ENCODE measurements at places on chromosomes 12 and 14.

GRCh38 chr12:47556261-47557030 lies 149.4 kb downstream of the RPAP3 start:
- H3K4me3 ChIP-seq: no peak overlapping the region
- DNase-seq: no peak
- H3K4me1 ChIP-seq: peaks cover 27% of the 10 kb centered on the region
- H3K27ac ChIP-seq: no peak overlapping the region

GRCh38 chr12:20280515-20280914 lies 87.8 kb upstream of the PDE3A start:
- no peaks in the 10 kb centered on the region for H3K27me3 ChIP-seq
- no peaks in the 10 kb centered on the region for H3K4me1 ChIP-seq
- DNase-seq: no peak
- no peaks in the 10 kb centered on the region for H3K36me3 ChIP-seq
- H3K4me3 ChIP-seq: no peak overlapping the region
- no peak overlapping the region for H3K27ac ChIP-seq

DNA sequence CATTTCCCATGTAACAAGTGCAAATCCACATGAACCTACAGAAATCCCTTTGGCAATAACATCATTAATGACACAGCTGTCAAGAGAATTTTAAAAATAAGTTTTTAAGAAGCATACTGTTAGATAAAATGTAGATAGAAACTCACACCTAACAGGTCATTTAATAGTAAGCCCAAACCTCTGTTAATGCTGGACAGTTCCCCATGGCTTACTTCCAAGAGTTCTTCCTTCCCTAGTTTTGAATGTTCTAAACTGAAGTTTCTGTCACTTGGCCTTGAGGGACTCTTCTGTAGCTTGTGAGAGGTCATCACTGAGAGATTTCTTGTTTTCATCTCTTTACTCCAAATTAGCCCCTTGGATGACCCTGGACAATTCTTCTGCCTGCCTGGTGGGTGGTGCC lies 22.7 kb downstream of the OTX2 start:
- H3K4me3 ChIP-seq: no peak overlapping the region
- H3K27me3 ChIP-seq: peaks cover 94% of the 10 kb centered on the region
- no peak overlapping the region for H3K27ac ChIP-seq
- no peaks in the 10 kb centered on the region for H3K36me3 ChIP-seq
- H3K4me1 ChIP-seq: no peaks in the 10 kb centered on the region
- DNase-seq: no peak

DNA sequence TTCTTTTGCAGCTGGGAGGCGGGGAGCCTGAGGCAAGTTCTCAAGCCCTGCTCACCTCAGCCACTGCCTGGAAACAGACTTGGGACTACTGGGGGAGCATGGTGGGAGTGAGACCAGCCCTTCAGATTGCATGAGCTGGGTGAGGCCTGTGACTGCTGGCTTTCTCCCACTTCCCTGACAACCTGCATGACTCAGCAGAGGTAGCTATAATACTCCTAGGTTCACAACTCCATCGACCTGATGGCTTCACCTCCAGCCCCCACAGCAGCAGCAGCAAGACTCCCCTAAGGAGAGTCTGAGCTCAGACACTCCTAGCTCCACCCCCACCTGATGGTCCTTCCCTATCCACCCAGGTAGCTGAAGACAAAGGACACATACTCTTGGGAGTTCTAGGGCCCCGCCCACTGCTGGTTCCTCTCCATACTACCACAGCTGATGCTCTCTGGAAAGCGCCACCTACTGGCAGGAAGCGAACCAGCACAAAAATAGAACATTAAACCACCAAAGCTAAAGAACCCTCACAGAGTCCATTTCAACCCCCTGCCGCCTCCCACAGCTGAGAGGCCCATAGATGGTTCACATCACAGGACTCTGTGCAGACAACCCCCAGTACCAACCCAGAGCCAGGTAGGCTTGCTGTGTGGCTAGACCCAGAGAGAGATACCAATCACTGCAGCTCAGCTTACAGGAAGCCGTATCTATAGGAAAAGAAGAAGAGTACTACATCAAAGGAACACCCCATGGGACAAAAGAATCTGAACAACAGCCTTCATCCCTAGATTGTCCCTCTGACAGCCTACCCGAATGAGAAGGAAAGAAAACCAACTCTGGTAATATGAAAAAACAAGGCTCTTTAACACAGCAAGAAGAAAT lies 68.7 kb downstream of the RPAP3 start:
- H3K36me3 ChIP-seq: peaks cover 68% of the 10 kb centered on the region
- H3K4me3 ChIP-seq: no peak overlapping the region
- no peaks in the 10 kb centered on the region for H3K27me3 ChIP-seq
- H3K27ac ChIP-seq: no peak overlapping the region

GRCh38 chr12:130461839-130462557 lies 124.3 kb downstream of the PIWIL1 start:
- peaks cover 10% of the 10 kb centered on the region for H3K4me1 ChIP-seq
- H3K27ac ChIP-seq: no peak overlapping the region
- H3K36me3 ChIP-seq: no peaks in the 10 kb centered on the region
- H3K4me3 ChIP-seq: no peak overlapping the region
- no peaks in the 10 kb centered on the region for H3K27me3 ChIP-seq

- DNase-seq: no peak
- H3K4me1 ChIP-seq: peaks cover 7% of the 10 kb centered on the region
- peaks cover 4% of the 10 kb centered on the region for H3K27me3 ChIP-seq
- H3K4me3 ChIP-seq: no peak overlapping the region
Observed at GRCh38 chr12:5520831-5521230, 88.9 kb downstream of the NTF3 start.

GRCh38 chr14:64919618-64920017 lies 5.4 kb downstream of the CHURC1 start:
- H3K27ac ChIP-seq: no peak overlapping the region
- H3K27me3 ChIP-seq: no peaks in the 10 kb centered on the region

DNA sequence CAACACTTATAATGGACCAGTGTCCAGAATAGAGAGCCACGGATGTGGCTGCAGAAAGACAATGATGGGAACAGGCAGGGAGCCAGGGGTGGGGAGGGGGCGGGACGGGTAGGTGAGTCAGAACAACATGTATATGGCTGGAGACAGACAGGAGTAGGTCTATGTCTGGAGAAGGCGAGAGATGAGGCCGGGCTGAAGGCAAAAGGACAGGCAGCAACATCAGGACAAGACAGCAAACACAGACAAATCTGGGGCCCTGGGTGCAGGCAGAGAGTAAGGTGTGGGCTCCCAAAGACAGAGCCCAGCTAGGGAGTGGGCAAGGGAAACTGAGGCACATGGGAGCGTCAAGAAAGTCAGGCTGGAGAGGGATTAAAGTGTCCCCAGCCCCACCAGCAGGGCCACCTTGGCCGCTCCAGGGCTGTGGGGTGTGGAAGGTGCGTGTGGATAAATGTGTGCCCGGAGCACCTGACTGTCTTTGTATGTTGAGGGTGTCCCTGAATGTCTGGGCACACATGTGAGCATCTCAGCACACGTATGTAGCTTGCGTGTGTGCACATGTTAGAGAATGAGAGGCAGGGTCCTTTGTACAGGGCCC lies 44.1 kb downstream of the FAM222A start:
- H3K27me3 ChIP-seq: no peaks in the 10 kb centered on the region
- no peak for DNase-seq
- no peak overlapping the region for H3K27ac ChIP-seq
- no peak overlapping the region for H3K4me3 ChIP-seq
- H3K36me3 ChIP-seq: peaks cover 18% of the 10 kb centered on the region
- H3K4me1 ChIP-seq: peaks cover 5% of the 10 kb centered on the region

DNA sequence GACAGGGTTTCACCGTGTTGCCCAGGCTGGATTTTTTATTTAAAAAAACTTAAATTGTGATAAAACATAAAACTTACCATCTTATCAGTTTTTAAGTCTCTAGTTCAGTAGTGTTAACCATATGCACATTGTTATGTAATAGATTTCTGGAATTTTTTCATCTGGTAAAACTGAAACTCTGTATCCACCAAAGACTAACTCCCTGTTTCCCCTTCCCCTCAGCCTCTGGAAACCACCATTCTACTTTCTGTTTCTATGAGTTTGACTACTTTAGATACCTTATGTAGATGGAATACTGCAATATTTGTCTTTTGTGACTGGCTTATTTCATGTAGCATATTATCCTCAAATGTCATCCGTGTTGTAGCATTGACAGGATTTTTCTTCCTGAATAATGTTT lies 12.8 kb upstream of the PLEKHG3 start:
- peaks cover 24% of the 10 kb centered on the region for H3K4me1 ChIP-seq
- no peak overlapping the region for H3K4me3 ChIP-seq
- H3K27me3 ChIP-seq: peaks cover 9% of the 10 kb centered on the region
- DNase-seq: no peak

- no peak for DNase-seq
- H3K4me3 ChIP-seq: no peak overlapping the region
- peaks cover 2% of the 10 kb centered on the region for H3K36me3 ChIP-seq
- peak overlapping the region; percentile 0 for H3K27ac ChIP-seq
- no peaks in the 10 kb centered on the region for H3K27me3 ChIP-seq
- peaks cover 42% of the 10 kb centered on the region for H3K4me1 ChIP-seq
Observed at GRCh38 chr14:69092840-69093422, 60.0 kb downstream of the DCAF5 start.

- no peaks in the 10 kb centered on the region for H3K27me3 ChIP-seq
- no peak overlapping the region for H3K27ac ChIP-seq
- no peak overlapping the region for H3K4me3 ChIP-seq
- DNase-seq: no peak
- H3K4me1 ChIP-seq: no peaks in the 10 kb centered on the region
Observed at GRCh38 chr12:2382370-2383155, 329.8 kb downstream of the CACNA1C start.

DNA sequence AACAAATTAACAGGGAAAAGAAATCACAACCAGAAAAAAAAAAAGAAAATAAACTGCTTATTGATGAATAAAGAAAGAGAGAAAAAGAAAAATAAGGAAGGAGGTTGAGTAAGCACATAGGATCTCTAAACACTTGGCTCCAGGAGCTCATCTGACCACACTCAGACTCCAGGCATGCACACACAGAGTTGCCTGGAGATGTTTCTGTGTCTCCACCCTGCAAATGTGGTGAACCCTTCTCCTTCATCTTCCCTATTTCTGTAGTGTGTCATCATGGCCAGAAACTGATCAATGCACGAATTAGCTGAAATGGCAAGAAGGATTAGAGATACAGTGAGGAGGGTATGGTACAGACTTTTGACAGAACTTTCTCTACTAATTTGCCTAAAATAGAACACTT lies 20.2 kb downstream of the OR4N2 start:
- H3K4me1 ChIP-seq: no peaks in the 10 kb centered on the region
- DNase-seq: no peak
- H3K36me3 ChIP-seq: peaks cover 17% of the 10 kb centered on the region
- H3K27me3 ChIP-seq: no peaks in the 10 kb centered on the region
- H3K4me3 ChIP-seq: no peak overlapping the region
- H3K27ac ChIP-seq: no peak overlapping the region

GRCh38 chr12:66397574-66398290 lies 95.4 kb downstream of the HELB start:
- no peak for DNase-seq
- H3K4me1 ChIP-seq: no peaks in the 10 kb centered on the region
- H3K4me3 ChIP-seq: no peak overlapping the region
- no peaks in the 10 kb centered on the region for H3K27me3 ChIP-seq
- H3K27ac ChIP-seq: no peak overlapping the region

GRCh38 chr14:43215524-43215923 lies 1291.6 kb downstream of the FSCB start:
- H3K27ac ChIP-seq: no peak overlapping the region
- H3K36me3 ChIP-seq: no peaks in the 10 kb centered on the region
- H3K4me1 ChIP-seq: no peaks in the 10 kb centered on the region

DNA sequence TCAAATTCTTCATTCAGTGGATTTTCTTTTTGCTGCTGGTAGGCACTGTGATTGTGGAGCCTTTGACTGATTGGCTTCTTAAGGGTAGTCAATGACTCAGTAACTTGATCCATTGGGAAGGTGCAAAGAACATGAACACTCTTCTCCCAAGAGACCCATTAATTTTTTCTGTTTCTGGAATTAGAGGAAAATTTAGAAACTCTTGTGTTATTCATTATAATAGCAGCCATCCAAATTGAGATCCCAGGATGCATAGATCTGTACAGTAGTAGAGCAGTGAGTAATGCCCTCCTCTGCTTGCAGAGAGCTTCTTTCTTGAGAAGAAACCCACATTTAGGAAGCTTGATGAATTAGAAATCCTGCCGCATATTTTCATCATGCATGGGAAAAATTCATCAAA lies 63.9 kb downstream of the MYRFL start:
- no peaks in the 10 kb centered on the region for H3K4me1 ChIP-seq
- H3K36me3 ChIP-seq: no peaks in the 10 kb centered on the region
- no peak for DNase-seq

- no peaks in the 10 kb centered on the region for H3K4me1 ChIP-seq
- H3K27ac ChIP-seq: no peak overlapping the region
- DNase-seq: no peak
- no peaks in the 10 kb centered on the region for H3K36me3 ChIP-seq
- no peak overlapping the region for H3K4me3 ChIP-seq
Observed at GRCh38 chr14:54252072-54252730, 144.6 kb upstream of the CDKN3 start.

DNA sequence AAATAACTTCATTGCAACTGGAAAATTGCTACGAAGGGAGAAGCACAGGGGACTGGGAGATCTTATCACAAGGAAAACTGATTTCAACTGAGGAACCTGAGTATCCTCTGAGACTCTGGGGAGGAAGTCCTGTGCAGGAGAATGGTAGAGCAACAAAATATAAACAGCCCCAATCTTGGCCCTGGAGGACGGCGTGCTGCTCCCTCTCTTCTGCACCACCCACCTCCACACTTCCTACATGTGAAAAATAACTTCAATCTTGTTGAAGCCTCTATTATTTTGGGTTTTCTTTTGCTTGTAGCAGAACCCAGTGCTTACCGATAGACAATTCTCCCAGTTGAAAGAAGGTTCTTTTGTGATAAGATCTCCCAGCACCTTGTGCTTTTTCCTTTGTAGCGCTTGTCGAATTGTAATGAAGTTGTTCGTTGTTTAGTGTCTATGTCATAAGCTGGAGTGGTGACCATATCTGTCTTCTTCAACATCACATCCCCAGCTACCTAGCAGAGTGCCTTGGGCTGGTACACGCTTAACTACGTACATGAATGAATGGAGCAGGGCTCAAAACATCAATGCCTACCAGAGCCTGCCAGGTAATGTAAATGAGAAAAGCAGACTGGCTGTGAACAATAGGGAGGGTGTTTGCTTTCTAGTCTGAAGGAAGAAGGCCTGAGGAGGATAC lies 2.8 kb upstream of the CD4 start:
- H3K27me3 ChIP-seq: no peaks in the 10 kb centered on the region
- no peak overlapping the region for H3K27ac ChIP-seq

GRCh38 chr12:26101763-26102162 lies 23.1 kb downstream of the BHLHE41 start:
- H3K27me3 ChIP-seq: no peaks in the 10 kb centered on the region
- no peaks in the 10 kb centered on the region for H3K36me3 ChIP-seq
- no peak overlapping the region for H3K4me3 ChIP-seq
- DNase-seq: no peak
- no peaks in the 10 kb centered on the region for H3K4me1 ChIP-seq
- no peak overlapping the region for H3K27ac ChIP-seq

Measured in neural crest cell (in vitro differentiated cells).